NCI-H524 treated with DMSO at 0.1 percent for 48 hours (cell line): ENCODE measurements at places on chromosomes 4 and X.

GRCh38 chrX:153647461-153648357, 706 bp downstream of the DUSP9 start:
- DNase-seq: no peak

DNA sequence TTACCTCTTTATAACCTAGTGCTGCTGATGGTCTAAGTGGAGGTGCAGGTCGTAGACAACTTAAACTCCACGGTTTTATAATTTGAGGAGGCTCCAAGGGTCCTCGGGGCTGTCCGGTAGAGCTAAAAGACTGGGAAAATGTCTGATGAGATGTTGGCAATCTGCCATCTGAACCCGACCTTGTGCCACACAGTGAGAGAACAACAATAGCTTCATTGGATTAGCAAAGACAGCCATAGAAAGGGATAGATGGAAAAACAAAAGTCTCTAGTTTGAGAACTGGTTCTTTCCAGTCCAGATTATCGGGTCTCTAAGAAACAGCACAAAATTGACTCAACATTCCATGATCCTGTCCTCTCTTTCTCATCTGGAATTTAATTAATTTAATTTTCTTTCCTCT, 31.6 kb downstream of the CD40LG start:
- no peak for DNase-seq

- no peak for DNase-seq
Measured at GRCh38 chr4:189838821-189839497, 101.7 kb upstream of the FRG1 start.

DNA sequence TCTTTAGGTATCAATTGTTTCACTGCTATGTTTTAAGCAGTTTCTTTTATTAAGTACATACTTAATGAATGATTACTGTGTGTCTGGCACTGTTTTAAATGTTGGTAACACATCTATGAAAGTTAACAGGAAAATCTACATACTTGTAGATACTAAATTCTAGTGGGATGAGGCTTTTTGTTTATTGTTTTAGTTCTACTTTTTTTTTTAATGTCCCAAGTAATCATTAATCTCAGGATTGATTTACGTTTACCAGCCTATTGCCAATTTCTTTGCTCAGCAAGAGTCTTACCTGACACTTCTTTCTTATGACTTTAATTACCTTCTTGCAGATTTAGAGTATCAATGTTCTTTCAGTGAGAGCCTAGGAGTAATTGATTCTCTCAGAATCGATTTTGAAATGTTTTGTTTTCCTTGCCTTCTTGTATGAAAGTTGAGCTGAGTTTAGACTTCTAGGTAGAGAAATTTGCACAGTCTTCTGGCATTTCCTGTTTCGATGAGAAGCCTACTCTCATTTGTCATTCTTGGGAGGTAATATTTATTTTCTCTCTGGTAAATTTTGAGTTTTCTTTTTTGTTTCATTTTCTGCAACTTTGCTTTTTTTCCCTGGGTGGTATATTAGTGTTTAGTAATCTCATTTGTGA, 235.2 kb upstream of the ANKRD50 start:
- DNase-seq: no peak

GRCh38 chrX:107675823-107676555, 47.7 kb downstream of the PRPS1 start:
- no peak for DNase-seq

DNA sequence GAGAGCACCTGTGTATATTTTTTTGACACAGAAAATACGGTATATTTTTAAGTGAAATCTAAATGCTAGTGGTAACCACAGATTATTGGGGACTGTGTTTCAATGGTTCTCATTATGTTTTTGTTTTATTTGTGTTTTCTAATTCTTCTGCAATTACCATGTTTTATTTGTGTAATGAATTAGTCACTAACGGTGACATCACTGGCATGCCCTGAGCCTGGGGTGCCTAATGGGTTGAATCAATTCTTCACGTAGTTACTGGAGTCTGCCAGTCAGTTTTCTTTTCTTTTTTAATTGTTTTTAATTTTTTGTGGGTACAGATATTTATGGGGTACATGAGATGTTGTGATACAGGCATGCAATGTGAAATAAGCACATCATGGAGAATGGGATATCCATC, 168.8 kb downstream of the RELL1 start:
- no peak for DNase-seq

DNA sequence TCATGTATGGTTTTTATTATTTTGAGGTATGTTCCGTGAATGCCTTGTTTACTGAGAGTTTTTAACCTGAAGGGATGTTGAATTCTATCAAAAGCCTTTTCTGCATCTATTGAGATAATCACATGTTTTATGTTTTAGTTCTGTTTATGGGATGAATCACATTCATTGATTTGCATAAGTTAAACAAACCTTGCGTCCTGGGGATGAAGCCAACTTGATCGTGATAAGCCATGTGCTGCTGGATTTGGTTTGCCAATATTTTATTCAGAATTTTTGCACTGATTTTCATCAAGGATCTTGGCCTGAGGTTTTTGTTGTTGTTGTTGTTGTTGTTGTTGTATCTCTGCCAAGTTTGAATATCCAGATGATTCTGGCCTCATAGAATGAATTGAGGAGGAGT, 43.8 kb downstream of the CDX4 start:
- no peak for DNase-seq

DNA sequence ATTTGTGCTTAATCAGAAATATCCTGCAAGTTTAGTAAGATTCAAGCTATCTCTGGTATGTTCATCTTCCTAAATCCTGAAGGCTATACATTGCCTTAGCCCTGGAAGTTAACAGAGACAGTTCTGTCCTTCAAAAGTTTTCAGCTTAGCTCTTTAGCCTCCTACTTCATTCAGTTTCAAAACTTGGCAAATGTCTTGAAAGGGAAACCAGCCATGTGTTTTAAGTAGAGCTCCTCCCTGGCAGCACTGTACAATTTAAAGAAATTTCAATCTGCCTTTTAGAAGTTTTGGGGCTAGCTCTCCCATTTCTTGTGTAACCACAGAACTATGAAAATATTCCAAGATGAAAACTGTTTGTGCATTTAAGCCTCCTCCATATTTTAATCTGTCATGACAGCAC, 47.0 kb downstream of the FANCB start:
- DNase-seq: no peak

DNA sequence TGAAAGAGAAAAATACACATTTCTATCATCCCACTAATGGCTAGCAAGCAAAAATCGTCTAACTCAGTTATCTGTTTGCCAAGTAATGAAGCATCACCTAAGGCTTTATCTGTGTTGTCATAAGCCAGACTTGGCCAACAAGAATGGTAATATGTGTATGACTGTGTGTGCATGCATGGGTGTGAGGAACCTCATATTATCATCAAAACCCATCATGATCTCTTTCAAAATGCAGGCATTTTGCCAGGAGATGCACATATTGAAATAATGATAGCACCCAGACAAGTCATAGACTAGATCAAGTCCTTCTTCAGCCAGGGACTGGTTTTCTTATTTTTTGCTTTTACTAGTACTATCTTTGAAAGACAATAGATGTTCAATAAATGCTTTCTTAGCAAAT, 172.5 kb upstream of the FMR1 start:
- DNase-seq: no peak

DNA sequence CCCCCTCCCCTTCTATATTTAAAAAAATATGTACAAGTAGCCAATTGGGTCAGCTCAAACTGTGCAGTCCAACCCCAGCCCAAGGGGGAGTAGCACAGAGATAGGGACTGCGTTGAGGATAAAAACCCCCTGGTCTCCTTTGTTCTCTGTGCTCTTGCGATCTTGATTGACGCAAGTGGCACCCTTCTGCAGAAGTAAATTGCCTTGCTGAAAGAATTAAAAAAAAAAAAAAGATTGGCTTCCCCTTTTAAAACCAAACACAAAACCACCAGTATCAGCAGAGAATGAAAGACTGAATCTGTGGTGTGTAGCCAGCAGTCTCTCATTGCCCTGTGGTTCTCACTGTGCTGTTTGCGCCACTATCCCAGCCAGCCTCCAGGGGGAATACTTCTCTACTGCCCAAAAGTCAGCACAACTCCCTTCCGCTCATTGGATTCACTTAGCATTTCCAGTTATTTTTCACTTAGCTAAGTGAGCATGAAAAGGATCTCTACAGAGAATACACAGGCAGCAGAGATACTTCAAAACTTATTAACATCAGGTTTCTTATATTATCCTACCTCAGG, 29.7 kb downstream of the MANBA start:
- DNase-seq: no peak

GRCh38 chrX:25295466-25295865, 279.7 kb upstream of the ARX start:
- no peak for DNase-seq

DNA sequence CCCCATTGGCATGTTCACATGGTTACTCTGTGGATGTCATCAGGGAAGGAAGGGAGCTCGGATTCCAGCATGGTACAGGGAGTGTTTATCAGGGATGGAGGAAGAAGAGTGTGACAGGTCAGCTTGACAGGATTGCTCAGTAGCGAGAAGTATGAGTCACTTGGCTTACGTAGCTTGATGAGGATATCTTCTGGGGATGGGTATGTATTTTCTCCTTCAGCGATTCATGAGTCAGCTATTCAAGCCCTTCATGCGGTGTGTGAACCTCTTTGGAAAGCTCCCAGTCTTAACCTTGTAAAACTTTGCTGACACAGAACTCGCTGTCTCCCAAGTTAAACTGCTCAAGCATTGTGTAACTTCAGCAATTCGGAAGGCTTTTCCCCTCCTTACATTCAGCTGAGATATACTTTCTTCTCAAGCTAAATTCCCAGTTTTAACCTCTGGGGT, 275.4 kb downstream of the ARHGAP10 start:
- DNase-seq: no peak

GRCh38 chr4:72987741-72988729, 81.5 kb downstream of the COX18 start:
- no peak for DNase-seq

DNA sequence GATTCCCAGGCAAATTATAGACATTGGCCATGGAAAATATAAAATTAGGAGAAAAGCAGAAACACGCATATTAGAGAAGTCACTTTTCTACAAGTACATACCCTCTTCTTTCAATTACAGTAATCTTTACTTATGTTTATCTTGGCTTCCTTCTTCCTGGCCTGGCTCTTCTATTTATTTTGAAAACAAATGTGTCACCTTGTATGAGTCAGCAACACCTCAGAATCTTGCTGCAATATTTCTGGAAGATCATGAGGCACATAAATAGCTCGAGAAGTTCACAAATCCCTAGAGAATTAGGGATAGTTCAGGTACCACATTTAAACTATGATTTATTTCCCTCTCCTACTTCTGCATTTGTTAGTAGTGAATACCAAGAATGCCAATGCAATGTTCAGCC, 124.6 kb downstream of the ANOS1 start:
- DNase-seq: no peak

DNA sequence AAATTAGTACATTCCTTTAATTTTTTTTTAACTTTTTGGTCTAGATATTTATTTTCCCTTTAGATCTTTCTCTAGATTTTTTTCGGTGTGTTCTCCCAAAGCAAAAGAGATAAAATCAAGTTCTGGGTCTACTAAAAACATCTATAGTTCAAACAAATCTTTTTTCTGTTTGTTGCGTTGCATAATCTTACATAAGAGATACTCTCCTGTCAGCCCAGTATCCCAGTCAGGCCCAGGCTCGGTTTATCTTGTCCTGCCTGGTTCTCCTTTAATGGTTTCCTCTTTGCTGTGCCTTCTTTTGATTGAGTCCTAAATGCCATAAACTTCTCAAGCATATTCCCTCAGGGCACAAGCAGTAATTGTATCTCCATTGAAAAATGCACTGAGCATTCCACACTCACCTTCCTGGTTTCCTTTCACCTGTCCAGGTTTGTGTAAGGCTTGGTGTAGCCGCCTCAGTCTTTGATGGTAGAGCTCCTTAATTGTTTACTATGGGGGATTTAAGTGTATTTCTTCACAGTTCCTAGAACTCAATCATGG, 104.9 kb downstream of the TMEM131L start:
- no peak for DNase-seq

DNA sequence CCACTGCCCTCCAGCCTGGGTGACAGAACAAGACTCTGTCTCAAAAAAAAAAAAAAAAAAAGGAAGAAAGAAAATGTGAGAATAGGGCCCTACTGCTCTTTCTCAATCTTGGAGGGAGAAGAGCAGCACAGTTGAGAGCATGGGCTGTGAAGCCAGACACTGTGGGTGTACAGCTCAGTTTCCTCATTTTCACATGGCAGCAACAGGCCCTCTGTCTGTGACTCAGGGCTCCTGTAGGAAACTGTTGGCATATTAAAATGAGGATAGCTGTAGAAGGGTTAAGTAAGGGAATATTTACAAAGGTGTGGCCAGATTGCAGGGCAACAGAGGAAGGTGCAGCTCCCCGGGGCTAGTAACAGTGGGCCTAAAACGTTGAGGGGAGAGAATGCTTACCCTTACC, 3.4 kb downstream of the AKAP14 start:
- DNase-seq: no peak

DNA sequence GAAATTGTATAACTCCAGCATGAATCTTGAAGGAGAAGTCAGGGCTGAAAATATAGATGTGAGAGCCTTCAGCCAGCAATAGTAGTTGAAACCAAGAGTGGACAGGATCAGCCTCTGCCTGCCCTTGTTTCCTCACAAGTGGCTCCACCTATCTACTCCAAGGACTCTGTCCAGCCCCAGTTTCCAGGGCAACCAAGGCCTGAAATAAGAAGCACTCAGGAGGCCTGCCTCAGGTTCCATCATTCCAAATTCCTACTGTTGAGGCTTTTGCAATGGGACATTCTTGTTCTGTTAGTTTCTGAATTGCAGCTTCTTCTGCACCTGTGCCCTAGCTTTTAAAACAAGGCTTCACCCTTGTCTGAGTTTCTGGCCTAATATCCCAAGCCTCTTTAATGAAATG, 41.6 kb downstream of the TRPC5OS start:
- no peak for DNase-seq

GRCh38 chrX:57232658-57233360, 53.7 kb upstream of the FAAH2 start:
- DNase-seq: no peak

GRCh38 chr4:52266537-52267137, 215.5 kb downstream of the SPATA18 start:
- DNase-seq: no peak

DNA sequence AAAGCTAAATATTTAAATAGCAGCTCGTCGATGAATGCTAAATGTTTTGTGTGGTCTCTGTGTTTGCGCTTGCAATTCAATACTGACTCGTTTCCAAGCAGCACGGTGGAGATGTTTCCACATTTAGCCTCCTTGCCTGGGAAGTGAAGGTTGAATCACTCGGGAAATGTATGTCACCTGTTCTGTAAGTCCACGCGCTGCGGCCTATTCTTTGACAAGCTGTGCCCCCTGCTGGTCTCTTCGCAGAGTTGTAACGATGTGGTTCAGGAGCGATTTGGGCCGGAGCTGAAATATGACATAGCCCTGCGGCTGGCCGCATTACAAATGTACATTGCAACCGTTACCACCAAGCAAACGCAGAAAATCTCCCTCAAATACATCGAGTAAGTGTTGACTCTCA, 89.6 kb upstream of the PRPS2 start:
- no peak for DNase-seq

DNA sequence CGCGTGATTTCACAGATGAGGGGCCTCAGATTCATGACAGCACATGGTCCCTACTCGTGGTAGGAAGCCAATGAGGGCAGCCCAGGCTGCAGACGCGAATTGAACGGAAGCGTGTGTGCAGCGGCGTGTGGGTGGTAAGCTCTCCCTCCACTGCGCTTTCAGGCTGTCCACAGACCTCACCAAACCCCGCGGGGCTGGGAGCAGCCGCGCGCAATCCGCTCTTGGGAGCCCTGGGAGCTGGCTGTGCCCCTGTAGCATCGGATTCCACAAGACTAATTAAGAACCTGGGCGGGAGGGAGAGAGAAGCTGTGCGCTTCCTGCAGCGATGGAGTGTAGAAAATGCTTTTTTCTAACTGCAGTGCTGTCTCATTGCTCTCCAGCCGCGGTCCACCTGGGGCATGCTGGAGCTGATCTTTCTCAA, 134.9 kb downstream of the STOX2 start:
- DNase-seq: no peak

GRCh38 chr4:106659371-106659770, 290.8 kb upstream of the GIMD1 start:
- no peak for DNase-seq
